ENCODE measurements at places on chromosomes 11 and 22.

GRCh38 chr22:48640890-48641841, 1186.5 kb downstream of the BRD1 start:
- no peak for DNase-seq

DNA sequence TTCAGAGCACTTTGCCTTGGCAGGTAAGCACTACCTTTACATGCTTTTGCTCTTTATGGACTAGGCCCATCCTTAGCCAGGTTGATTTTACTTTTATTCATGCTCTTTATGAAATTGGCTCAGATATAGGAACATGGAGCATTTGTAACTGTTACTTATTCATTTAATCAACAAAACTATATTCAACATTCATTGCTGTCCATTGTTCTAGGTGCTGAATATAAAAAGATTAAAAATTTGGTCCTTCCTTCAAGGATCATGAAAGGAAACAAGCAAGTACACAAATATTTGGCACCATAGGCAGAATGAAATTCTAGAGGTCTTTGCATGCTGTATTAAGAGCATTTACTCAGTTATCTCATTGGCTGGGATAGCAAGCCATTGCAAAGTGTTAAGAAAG, 161.9 kb upstream of the TTC12 start:
- DNase-seq: no peak

GRCh38 chr22:49230194-49230577, 597.5 kb downstream of the BRD1 start:
- DNase-seq: no peak

GRCh38 chr22:20243537-20244249, 24.4 kb downstream of the RTN4R start:
- peak; percentile 64 for DNase-seq

DNA sequence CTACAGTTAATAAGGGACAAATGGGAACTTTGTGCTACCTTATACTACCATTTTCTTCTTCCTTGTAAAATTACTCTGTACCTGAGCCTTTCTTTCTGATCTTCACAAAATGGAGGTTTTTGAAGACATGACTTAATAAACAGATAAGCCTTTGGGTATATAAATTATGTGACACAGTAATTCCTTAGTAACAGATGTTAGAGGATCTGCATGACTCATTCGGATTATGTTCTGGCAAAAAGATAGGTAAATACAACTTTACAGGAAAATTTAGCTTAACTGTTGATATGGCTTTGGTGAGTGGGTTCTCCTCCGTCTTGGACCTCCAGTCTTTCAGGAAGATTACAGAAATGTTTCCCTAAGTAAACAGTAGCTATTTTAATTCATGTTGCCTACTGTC, 61.8 kb downstream of the BID start:
- DNase-seq: no peak
